ENCODE measurements at places on chromosomes 4 and X.

DNA sequence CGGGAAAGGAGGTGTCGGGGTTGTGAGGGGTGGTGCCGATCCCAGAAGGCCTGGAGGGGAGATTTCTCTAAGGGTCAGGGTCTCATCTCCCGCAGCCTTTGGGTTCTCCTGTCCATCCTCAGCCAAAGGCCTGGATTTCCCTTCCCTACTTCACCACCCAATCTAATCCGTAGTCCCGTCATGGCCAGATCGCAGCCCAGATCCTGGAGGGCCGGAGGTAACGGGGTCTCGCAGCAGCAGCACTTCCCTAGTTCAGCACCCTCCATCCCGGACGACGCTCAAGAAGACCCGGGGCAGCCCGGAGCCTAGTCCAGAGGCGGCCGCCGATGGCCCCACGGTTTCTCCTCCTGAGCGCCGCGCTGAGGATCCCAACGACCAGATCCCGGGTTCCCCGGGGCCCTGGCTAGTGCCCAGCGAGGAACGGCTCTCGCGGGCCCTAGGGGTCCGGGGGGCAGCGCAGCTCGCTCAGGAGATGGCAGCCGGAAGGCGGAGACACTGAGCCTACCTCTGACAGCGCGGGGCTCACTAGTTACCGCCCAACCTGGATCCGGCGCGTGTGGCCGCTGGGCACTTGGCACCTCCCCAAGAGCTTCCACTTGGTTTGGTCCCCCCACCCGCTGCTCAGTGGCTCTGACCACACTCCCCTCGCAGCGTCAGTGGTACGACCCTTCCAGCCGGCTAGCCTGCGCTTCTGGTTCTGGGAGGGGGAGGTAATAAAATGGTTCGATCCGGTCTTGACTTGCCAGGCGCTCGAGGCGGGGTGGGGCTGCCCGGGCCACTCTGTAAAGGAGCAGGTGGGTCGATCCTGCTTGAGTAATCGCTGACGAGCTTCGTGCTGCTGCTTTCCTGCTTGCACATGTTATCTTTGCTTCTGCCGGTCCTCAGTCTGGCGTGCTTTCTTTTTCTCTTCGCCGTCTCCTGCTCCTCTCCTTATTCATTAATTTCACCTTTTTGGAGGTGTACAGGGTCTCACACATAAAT, 3.6 kb downstream of the MAGIX start:
- peak; percentile 90 for DNase-seq

DNA sequence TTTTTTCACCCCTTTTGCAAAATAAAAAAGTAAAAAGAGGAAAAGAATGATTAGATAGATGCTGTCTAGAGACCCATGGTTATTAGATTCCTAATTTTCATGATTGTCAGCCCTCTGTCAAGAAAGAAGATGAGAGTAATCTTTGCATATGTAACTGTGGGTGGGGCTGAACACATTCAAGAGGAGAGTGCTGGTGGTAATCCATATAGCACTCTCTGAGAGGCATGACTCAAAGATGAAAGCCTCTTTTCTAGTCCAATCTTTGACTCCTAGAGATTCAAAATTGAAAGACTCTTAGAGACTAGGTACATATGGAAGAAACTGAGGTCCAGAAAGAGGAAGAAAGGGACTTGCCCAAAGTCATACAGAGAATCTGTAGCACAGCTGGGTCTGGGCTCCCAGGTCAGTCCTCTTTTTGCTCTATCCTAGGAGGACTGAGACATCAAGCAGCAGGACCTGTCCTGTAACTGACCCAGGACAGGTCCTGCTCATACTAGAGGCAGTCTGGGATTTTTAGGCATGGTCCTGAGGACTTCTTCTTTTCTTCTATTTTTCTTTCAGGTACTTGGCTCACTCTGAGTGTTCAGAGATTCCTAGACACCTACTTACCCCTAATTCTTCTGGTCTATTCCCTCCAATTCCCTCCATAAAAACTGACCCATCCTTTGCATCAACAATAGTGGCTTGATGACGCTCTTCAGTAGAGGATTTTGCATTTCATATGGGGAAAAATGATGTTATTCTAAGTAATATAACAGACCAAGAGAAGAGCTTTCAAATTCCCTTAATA, 23.8 kb downstream of the VSIG4 start:
- no peak for DNase-seq

DNA sequence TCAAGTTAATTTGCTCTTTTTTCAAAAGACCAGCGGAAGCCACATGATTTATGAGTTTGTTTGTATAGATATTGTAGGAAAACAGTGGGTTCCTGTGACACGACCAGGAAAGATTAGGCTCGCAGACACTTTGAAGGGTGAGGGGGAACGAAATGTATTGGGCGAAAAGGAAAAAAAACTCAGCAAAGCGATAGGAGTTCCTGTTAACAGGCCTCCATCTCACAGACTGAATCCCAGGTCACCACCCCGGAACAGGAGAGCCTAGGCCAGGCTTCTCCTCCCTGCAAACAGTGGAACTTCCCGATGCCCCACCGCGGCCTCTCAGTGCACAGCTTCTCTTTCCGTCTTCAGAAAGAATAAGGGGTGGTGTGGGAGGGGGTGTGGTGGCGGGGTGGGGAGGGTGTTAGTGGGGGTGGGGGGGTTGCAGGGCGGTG, 181.8 kb upstream of the GPRIN3 start:
- no peak for DNase-seq

- peak; percentile 60 for DNase-seq
Measured at GRCh38 chr4:986879-987623, at the start of gene IDUA. Gene IDUA, plus strand, starts transcription at chr4:987044. Its CDS starts 41 bp downstream, at chr4:987085.

GRCh38 chrX:71109051-71109450, 2.3 kb downstream of the IL2RG start:
- no peak for DNase-seq

DNA sequence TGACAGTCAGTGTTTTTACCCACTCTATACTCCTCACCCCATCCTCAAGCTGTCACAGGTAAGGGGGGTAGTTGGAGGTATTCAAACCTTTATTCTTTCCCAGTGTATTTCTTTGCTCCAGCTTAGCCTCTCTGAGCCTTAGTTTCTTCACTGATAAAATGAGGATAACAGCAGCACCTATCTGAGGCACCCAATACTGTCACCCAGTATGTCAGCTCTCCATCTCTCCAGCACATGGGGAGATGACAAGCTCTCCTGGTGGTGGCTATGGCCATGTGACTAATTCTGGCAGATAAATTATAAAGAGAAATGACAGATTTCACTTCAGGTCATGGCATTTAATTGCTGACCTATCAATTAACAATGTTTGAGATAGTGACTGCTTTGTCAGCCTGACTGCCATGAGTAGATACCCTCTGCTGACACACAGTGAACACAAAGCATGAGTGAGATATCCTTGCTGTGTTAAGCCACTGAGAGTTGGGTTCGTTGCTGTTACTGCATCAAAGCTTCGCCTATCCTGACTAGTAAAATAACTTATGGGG, 176.4 kb upstream of the TBC1D9 start:
- DNase-seq: no peak

- no peak for DNase-seq
Measured at GRCh38 chr4:2848449-2848848, 4.8 kb downstream of the ADD1 start.

DNA sequence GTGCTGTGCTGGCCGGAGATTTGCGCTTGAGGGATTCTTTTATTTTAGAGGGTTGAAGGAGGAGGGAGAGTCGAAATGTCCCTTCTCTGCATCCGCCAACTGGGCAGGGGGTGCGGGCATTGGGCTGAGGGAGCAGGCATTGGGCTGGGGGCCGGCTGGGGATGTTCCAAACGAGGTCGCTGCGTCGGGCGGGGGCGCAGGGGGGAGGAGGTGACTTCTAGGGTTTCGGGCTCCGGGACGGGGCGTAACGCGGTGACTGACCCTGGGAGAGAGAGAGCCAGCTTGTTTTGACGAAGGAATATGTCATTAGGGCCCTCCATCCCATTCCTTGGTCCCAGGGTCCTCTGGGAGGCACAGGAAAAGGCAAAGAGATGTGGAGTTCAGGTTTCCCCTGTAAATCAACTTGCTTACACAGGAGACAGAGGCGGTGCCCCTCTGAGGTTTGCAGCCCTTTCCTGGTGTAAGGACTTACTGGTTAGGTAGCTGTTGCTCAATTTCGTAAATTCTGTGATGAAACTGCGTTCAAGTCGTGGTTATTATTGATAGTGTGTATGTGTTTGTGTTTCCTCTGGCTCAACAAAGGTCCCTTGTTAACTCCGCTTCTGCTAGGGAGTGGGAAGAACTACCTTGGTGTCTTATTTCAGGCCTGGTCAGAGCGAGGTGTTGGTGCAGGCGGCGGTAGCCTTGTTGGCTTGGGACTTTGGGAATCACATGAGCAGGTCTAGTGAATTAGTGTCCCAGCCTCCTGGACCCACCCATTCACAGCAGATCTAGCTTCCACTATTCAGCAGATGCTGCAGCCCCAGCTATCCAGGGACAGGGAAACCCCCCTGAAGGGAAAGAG, 716 bp downstream of the FHIP1A start:
- DNase-seq: no peak

DNA sequence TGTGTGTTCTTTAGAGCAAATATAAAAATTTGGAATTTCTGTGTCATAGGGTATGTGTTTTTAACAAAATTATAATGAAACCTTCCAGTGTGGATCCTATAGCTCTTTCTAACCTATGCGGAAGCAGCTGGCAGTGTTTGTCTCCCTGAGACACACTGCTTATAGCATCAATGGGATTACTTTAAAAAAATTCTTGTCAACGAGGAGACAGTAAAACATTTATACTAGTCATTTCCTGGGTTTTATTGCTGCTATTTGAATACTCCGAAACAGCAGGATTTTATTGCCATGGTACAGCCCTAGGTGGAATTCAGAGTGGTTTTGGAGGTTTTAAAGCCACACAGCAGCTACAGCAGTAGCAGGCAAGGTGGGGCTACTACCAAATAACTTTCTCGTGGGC, 145.1 kb upstream of the IL1RAPL2 start:
- no peak for DNase-seq

DNA sequence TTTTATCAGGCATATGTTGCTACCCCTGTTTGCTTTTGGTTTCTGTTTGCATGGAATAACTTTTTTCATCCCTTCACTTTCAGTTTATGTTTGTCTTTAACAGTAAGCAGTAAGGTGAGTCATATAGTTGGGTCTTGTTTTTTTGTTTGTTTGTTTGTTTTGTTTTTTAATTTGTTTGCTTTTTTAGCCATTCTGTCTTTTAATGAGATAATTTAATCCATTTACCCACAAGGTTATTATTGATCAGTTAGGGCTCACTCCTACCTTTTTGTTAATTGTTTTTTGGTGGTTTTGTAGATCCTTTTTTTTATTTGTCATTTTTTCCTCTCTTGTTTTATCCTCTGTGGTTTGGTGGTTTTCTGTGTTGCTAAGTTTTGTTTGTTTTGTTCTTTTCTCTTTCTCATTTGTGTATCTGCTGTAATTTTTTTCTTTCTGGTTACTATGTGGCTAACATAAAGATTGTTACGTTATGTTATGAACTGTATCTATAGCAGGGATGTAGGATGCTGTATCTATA, 379.5 kb upstream of the MAD2L1 start:
- DNase-seq: no peak

DNA sequence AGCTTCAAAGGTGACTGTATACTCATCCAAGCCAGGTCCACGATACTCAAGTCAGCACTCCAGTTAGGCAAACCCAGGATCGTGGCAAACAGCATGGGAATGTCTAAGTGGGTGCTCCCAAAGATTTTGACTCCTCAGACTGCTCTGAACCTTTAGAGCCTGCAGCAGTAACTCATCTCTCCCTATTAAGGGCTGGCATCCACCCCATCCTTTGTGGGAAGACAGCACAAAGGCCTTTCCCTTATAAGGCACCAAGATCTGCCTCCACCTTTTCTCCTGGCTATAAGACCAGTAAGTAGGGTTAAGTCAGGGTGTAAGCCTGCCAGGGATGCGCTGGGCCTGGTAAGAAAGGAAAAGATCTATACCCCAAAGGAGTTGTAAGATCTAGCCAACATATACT, 23.6 kb upstream of the SLC25A43 start:
- DNase-seq: no peak

- DNase-seq: no peak
Measured at GRCh38 chr4:41324861-41325260, 68.1 kb downstream of the UCHL1 start.

GRCh38 chrX:135194684-135195083, 23.5 kb upstream of the CT55 start:
- DNase-seq: no peak

- peak; percentile 32 for DNase-seq
Measured at GRCh38 chr4:26081795-26082498, 167.9 kb downstream of the SMIM20 start.

- DNase-seq: no peak
Measured at GRCh38 chr4:152508386-152508785, 27.5 kb downstream of the FBXW7 start.

- no peak for DNase-seq
Measured at GRCh38 chr4:19005211-19005610, 983.7 kb upstream of the LCORL start.

DNA sequence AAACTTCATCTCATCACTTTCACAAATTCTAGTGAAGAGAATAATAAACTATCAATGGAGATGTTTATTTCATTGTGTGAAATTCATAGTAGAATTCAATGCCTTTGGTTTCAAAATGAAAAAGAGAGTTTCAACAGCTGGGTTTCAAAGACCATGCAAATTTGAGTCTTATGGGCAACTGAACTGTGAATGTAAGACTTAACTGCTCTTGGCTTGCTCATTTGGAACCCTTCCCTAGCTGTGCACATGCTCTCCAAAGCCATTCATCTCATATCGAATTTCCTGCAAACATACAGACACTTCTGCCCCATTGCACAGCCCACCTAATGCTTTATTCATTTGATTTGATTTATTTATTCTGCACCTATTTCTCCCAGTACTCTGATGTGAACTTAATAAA, 154.5 kb downstream of the GRXCR1 start:
- no peak for DNase-seq

- DNase-seq: no peak
Measured at GRCh38 chrX:45186643-45187026, 14.0 kb downstream of the DIPK2B start.

- no peak for DNase-seq
Measured at GRCh38 chr4:2222838-2223237, 19.1 kb downstream of the HAUS3 start.

DNA sequence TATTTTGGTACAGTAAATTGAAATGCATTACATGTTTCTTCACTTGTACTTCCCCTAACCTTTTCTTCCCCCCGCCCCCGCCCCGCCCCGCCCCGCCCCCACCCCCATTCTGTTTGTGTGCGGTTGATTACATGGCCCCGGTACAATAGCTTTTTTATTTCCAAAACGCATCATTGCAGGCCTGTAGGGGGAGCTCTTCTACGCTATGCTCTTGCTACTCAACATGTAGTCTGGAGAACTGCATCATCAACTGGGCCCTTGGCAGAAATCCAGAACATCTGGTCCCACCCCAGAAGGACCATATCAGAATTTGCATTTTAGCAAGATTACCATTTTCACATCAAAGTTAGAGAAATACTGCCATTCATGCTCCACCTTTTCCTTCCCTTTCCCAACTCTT, 333.3 kb upstream of the DDX53 start:
- DNase-seq: no peak

- DNase-seq: no peak
Measured at GRCh38 chrX:2828344-2828958, at the start of gene GYG2. Gene GYG2, plus strand, starts transcription at chrX:2828930. Its CDS starts 1,259 bp downstream, at chrX:2830189.

DNA sequence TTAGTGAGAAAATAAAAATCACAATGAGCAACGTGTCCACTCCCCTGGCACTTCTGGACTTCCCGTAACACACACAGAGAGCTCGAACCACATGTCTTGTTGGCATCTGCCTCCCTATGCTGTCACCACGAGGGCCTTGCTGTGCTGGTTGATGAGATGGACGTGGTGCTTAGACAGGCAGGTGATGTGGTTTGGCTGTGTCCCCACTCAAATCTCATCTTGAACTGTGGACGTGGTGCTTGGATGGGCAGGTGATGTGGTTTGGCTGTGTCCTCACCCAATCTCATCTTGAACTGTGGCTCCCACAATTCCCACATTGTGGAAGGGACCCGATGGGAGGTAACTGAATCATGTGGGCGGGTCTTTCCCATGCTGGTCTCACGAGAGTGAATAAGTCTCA, 40.0 kb downstream of the FGFRL1 start:
- DNase-seq: no peak

Data from NCI-H774 (cell line).